ENCODE measurements at places on chromosomes 6 and 20. TPM values are rescaled to one million over a fixed set of nuclear protein-coding genes. Genes with fewer than 3 reads are reported as not detected.

DNA sequence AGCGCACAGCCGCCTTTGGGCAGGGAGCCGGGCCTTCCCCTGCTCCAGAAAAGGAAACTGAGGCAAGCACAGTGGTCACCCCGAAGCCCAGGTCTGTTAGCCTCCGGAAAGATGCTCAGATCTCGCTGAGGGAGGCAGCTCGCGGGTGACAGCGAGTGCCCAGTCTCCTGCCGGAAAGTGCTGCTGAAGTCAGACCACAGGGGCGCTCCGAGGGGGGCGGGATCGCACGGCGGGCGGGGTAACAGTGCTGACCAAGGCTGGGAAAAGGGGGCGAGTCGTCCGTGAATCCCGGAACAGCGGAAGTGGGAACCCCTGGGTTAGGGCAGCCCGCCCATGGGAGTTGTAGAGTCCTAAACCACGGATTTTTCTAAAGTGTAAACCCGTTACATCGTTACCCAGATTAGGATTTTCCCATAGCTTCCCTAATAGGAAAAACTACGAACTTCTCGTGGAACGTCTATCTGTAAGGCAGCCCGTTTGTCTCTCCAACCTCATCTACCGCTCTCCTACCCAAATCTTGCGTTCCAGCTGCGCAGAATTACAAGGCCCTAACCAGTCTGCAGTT, 504 bp downstream of the VPS16 start:
- DNase-seq, result no peak

- no peak for DNase-seq
Observed at GRCh38 chr6:108742041-108742440, 106.2 kb upstream of the ARMC2 start.

- DNase-seq, result no peak
Observed at GRCh38 chr20:5675103-5676091, 74.8 kb upstream of the SHLD1 start.

GRCh38 chr6:706146-706545, 13.2 kb upstream of the EXOC2 start:
- no peak for DNase-seq

- DNase-seq, result no peak
Observed at GRCh38 chr20:60894091-60894490, 358.0 kb upstream of the CDH4 start.

DNA sequence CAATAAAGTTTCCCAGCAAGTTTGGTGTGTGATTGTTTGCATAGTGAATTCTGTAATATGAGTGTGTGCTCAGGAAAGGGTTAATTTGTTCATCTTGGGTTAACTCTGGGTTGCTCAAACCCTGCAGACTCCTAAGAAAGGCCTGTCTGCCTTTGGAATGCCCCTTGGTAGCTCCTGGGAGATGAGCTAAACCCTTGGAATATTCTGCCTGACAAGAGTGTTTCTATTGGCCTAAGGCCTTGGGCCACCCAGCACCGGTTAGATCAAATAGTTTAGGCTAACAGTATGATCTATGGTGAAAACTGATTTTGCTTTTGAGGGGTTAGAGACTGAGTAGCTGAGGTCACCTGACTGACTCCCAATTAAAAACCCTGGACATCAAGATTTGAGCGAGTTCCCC, 248.3 kb downstream of the GRM1 start:
- DNase-seq, result no peak

DNA sequence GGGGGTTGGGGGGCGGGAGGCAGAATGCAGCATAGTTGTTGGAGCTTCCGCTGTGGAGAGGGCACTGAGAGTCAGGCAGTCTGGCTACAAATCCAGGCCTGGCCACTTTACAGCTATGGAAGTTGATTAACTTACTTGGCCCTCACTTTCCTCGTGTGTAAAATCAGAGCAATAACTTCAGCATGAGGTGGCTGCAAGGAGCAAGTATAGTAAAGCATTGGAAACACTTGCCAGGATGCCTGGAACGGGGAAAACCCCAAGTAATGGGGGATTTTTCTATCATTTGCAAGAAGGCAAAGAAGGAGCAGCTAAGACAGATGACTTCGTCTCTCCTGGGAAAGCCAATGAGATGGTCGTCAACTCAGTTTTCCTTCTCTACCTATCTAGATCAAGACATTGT, 35.8 kb downstream of the AGPAT4 start:
- DNase-seq, result no peak

DNA sequence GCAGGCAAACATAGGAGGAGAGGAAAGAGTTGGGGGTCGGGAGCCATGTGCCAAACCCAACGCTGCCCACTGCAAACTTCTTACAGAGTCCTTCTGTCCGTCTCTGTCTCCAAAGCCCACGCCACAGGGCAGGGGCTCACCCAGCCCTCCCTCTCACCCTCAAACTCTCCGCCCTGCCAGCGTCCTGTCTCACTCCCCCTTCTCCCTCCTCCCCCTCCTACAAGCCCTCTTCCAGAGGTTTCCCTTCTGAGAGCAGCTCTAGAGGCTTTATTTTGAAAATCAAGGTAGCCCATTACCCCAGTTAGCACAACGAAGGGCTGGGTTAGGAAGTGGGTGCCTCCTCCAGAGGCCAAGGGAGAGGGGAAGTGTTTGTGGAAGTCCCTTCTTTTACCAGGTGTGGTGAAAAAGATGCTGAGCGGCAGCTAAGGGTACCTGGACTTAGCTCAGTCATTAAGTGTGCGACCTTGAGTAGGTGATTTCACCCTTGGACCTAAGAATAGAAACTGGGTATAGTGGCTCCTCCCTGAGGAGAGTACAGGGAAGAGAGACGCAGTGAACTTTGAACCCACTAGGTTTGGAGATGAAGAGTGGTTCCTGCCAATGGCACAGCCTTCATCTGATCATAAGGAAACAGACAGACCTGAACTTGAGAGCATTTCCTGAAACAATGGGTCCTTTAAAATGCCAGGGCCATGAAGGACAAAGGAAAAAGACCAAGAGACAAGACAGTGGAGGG, 123.8 kb downstream of the BANF2 start:
- no peak for DNase-seq

DNA sequence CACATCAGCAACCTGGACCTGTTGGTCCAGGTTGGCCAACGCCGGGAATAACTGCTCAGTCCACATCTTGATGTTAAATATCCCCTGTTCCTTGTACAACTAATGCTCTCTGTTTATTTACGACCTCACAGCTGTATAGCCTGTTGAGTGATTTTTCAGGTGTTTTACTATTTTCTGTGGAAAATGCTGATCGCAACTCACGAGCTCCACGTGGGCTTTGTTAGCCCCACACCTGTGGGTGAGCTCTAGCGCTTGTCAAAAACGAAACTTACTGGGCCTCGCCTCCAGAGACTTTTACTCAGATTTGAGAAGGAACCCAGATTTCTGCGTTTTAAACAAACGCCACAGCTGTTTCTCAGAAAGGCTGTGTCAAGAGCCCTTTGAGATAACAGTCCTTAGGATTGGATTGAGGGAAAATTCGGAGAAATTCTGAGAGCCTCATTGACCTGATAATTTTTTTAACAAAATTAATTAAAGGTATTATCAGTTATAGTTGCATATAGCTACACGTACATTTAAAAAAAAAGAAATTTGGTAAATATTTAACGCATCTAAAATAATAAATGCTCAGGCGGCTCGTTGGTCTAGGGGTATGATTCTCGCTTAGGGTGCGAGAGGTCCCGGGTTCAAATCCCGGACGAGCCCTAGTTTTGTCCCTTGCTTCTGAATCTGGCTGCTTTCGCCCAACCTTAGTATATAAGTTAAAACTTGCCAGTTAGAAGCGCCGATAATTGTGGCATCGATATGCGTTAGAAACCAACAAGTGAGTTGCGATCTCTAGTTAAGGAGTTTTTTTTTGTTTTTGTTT, 16.7 kb downstream of the HMGN4 start:
- DNase-seq, result no peak

DNA sequence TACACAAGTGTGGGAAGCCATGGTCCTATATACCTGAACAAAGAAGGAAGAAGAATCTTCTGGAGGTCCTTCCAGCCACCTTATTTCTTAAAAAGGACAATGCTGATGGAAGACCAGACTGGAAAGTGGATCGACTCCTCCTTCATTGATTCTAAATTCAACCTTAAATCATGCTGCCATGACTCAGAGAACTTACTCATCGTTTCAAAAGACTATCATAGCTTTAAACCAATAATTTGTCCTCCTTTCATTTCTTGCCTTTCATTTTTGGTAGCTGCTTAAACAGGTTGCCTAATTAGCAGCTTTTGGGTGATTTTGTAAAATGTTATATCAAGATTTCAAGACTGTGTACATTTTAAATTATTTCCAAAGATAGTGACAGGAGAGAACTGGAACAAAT, 60.8 kb downstream of the RTN4IP1 start:
- DNase-seq, result no peak

GRCh38 chr20:50253101-50253500, 62.5 kb downstream of the CEBPB start:
- DNase-seq, result no peak

DNA sequence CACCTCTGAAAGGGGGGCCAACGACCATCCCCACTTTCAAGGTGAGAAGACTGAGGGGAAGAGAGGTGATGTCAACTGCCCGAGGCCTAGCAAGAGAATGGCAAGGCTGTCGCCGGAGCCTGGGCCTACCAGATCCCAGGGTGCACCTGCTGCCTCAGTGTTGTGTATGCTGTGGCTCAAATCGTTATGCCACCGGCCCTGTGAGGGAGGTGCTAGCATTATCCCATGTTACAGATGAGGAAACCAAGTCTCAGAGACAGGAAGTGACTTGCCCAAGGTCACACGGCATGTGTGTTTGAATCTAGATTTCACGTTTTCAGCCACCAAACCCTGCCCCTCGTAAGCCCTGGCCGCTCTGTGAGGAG, 152.5 kb downstream of the CEBPB start:
- DNase-seq, result no peak

DNA sequence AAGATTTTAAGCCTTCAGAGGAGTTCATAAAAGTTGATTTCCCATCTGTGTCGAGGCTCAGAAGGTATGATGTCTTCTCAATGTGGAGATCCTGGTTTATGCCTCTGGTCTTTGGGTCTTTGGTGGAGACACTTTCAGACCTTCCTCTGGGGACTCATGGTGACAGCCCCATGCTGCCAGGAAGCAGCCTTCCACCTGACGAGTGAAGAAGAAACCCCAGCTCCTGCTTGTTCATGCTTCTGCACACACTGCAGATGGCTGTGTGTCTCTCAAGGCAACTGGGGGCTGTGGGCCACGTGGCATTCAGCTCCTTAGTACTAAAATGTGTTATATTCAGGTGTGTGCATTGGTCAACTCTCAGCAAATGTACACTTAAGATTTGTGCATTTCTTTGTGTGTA, 4.9 kb upstream of the SCP2D1 start:
- DNase-seq, result no peak

- DNase-seq, result no peak
Observed at GRCh38 chr20:5844063-5844681, 94.0 kb downstream of the SHLD1 start.

- no peak for DNase-seq
Observed at GRCh38 chr20:35062478-35062877, 30.1 kb downstream of the TRPC4AP start.

DNA sequence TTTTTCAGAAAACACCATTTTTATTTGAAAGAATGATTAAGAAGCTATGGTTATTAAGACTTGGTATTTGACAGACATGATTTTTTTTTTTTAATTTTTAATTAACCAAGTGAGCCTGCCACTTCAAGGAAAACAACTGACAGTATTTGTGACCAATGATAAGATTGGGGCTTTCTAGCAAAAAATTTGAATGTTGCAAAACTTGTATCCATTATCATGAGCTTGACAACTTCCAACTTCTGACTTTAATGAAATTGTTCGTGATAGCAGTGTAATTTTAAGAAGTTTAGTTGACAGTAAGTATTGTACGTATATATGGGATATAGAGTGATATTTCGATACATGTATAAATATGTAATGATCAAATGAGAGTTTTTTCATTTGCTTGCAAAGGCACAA, 21.6 kb upstream of the POM121L2 start:
- DNase-seq, result no peak

DNA sequence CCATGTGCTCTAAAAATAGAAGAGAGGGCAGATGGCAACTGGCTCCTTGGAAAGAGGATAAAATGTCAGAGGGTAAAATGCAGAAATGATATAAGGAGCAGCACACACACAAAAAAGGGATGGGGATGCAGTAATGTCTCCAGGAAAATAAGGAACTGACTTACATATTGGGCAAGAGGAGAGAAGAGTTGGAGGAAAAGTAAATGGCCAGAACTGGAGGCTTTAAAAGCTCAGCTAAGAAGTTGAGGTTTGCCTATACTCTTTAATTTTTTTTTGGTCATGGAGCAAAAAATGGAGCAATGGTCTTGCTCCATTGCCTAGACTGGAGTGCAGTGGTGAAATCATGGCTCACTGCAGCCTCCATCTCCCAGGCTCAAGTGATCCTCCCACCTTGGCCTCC, 93.7 kb downstream of the SULF2 start:
- no peak for DNase-seq

DNA sequence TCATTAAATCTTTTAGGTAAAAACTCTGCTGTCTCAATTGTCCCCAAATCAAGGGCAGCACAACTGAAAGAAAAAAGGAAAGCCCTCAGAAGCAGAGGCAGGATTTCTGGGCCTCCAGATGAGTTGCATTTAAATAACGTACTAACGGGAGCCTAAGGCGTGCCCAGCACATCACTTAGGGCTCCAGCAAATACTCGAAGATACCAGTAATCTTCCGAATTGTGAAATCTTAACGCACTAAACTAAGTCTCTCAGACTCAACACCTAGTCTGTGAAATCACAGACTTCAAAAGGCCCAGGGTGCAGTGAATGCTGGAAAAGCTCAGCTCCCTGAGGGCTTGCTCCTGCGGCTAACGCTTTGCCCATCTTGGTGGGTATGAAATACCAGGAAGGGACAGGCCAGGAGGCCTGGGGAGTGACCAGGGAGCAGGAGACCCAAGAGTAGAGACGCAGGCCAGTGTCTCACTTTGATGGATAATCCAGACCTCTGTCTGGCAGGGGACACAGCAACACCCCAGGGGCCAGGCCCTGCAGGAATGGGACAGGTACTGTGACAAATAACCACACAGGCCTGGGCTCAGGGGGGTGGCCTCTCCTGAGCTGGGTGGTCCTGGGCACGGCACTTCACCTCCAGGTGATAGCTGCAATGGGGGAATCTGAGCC, 36.4 kb downstream of the RRBP1 start:
- no peak for DNase-seq

GRCh38 chr6:100230953-100231316, 233.8 kb downstream of the SIM1 start:
- DNase-seq, result no peak

- peak; percentile 40 for DNase-seq
Observed at GRCh38 chr20:44031781-44032582, 117.3 kb downstream of the TOX2 start.

GRCh38 chr6:35590622-35591066, 77.9 kb upstream of the TULP1 start:
- no peak for DNase-seq

GRCh38 chr6:97085772-97086171, 161.2 kb downstream of the KLHL32 start:
- DNase-seq, result no peak

The OPRL1 gene
- total RNA-seq, result 0.50 TPM

The BNIP5 gene
- 2.1 TPM for total RNA-seq

The HLA-DPA1 gene
- total RNA-seq, result 2.6 TPM

The TFAP2B gene
- total RNA-seq, result 11.6 TPM

The CEP250 gene
- 57.1 TPM for total RNA-seq

The EHMT2 gene
- 136 TPM for total RNA-seq

The MAS1 gene
- not detected for total RNA-seq

The NRM gene
- 21.8 TPM for total RNA-seq

All from type B pancreatic cell (in vitro differentiated cells).